ENCODE measurements at places on chromosomes 7 and 10.

DNA sequence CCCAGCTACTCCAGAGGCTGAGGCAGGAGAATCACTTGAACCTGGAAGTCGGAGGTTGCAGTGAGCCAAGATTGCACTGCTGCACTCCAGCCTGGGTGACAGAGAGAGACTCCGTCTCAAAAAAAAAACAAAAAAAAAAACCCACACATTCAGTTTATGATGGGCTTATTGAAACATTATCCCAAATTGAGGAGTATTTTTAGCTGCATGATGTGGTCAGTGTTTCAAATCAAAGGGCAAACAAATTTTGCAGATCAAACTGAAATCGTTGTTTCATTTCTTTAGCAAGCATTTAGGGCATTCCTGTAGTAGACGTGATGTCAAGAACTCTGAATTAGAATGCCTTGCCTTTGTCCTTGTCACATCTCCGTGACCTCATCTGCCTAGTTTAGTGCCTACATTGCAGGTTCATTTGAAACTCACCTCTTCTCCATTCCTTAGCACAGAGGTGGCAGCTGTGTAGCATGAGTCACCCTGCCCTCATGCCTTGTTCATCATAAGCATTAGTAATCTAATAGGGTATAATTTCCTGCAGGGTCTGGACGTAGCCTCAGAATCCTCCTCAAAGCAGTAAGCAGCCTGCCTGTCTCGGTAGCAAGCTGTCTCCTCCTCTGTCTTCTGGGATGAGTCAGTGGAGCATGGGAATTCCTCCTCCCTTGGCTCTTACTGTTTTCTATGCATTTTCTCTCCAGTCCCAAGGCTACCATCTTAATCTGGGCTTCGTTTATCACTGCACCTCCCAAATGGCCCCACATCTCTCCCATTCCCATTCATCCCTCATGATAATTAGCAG, 73.8 kb downstream of the CUL1 start:
- peak; percentile 39 for DNase-seq

GRCh38 chr7:25028370-25029021, 48.5 kb upstream of the OSBPL3 start:
- DNase-seq: no peak

GRCh38 chr7:30563326-30563942, 31.2 kb upstream of the GARS1 start:
- no peak for DNase-seq

GRCh38 chr10:76309741-76310587, 878.5 kb downstream of the LRMDA start:
- no peak for DNase-seq

- DNase-seq: peak; percentile 32
These were observed 39.7 kb upstream of the ENO4 start for GRCh38 chr10:116809483-116810119.

GRCh38 chr10:78736926-78737630, 331.7 kb upstream of the ZMIZ1 start:
- no peak for DNase-seq

GRCh38 chr10:110419265-110419664, 78.4 kb upstream of the DUSP5 start:
- no peak for DNase-seq

Data from BE2C (cell line).